Fibroblast of villous mesenchyme (primary cell): ENCODE measurements at places on chromosomes 3 and 15.

- DNase-seq = no peak
Measured at GRCh38 chr3:176799675-176800074, 397.6 kb downstream of the TBL1XR1 start.

- DNase-seq = no peak
Measured at GRCh38 chr3:46010519-46011113, 15.0 kb upstream of the FYCO1 start.

DNA sequence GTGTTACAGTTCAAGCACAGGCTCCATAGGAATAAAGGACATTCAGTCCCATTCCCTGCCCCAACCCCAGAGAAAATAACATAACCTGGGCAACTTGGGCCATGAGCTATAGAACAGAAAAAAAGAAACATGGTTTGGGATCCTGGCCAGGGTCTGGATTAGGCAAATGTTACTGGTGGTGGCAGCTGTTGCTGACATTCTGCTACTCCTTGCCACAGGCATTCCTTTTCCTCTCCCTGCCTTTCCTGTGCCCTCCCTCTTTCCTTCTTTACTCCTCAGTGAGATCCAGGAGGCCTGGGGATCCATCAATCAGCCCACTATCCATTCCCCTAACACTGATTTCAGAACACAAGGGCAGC lies 129.1 kb downstream of the NTRK3 start:
- DNase-seq = no peak

DNA sequence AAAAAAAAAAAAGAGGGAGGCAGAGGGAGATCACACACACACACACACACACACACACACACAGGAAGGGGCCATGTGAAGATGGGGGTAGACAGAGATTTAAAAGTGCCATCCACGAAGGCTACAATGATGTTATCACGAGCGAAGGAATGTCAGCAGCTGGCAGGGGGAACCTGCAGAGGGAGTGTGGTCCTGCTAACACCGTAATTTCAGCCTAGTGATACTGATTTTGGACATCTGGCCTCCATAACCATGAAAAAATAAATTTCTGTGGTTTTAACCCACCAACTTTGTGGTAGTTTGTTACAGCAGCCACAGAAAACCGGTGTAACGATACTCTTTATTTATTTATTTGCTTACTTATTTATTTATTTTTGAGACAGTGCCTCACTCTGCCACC lies 76.0 kb downstream of the TMCO5A start:
- DNase-seq = peak; percentile 42

DNA sequence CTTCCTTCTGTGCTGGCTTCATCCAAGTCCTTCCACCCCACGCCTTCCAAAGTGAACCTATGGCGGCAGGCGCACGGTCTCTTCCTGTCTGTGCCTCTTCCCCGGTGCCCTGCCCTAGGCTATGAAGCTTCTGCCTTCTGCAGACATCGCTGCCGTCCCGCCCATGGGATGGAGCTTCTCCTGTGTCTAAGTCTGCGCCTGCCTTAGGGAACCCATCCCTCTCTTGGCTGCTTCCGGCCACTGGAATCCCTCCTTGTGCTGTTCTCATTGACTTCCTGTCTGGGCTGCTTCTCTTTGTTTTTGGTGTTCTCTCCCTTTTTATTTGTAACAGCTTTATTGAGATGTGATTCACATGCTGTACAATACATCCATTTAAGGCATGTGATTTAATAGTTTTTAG lies 17.2 kb downstream of the CHCHD6 start:
- DNase-seq = no peak

DNA sequence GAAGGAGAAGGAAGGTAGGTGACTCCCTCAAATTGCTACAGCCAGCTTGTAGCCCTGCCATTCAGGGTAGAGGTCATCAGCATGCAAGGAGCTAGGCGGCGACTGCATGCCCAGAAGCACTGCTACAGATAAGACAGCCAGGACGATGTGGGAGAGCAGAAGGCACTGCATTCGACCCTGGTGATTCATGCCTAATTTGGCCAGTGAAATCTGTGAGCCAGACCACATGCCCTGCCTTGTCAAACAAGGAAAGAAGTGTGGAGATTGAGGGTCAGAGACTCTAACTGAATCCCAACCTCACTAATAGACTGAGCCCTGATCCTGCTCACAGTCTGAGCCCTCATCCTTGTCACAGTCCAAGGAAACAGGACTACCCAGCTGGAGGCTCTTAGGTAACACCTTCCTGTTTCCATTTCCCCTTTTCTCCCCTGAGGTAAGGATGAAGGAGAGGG lies 86.6 kb downstream of the LINGO1 start:
- peak; percentile 79 for DNase-seq

DNA sequence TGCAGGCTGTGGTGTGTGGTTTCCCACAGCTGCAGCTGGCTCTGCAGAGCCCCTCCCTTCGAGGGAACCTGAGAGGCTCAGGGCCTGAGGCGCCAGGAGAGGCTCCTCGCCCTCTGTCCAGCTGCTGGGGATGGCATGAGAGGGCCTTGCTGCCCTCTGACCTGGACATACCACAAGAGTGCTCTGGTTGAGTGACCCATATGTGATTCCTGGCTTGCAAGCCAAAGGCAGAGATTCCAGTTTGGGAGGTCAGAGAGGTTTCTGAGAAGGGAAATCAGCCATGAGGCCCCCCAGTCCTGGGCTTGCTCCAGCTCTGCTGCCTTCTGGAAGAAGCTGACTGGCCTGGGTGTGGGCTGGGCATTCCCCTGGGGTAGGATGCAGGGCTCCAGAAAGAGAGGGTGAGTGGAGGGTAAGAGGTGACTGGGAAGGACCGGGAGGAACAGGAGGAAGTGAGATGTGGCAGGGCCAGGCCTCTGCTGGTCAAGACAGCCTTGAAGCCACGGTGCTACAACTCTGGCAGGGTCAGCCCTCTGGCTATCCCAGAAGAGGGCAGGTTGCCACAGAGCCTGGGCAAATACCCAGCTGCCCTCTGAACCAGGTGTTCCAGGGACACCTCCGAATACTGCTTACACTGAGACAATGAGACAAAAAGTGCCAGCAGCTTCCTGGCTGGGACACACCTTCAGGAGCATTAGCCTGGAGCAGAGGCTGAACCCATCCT lies 16.0 kb upstream of the SRP14 start:
- DNase-seq = peak; percentile 83

DNA sequence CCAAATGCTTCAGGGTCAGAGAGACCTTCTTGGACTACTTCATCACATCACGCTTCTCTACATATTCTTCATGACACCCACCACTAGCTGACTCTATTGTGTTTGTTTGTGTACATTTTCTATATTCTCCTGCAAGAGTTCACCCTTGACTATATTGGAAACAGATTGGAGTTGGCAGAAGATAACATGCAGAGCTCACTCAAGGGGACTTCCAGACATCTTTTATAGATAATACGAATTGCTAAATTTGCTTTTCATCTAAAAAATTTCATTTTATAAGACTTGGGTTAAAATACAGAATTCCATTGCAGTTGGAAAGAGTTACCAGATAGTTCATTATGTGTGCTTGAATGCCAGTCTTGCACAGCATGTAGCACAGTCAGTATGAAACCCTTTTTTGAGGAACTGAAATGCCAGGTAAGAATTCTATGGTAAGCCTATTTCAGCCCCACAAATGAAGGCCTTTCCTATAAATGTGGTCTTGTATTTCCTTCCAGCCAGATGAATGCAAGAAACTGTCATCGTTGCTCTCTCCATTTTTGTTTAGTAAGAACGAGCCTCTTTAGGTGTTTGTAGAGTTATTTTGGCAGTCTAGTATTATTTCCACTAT lies 177.6 kb downstream of the GHSR start:
- no peak for DNase-seq

DNA sequence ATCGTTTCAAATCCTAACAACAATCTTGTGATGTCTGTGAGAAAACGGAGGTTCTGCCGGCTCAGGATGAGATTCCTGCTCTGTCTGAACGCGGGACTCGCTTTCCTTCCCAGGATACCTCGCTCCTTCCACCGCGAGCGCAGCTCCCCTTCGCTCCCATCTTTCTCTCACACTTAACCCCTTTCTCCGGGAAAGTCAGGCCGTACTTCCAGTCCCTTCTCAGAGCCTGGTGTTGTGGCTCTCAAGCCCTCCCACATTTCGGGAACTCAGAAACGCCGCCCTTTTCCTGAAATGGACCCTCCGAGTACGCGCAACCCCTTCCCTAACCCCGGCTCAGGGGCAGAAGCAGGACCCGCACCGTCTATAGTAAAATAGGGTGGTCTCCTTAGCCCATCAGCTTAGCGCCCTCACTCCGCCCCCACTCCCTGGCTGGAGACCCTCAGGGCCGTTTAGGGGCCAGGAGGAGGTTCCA lies 378 bp upstream of the FEM1B start:
- DNase-seq = peak; percentile 56

DNA sequence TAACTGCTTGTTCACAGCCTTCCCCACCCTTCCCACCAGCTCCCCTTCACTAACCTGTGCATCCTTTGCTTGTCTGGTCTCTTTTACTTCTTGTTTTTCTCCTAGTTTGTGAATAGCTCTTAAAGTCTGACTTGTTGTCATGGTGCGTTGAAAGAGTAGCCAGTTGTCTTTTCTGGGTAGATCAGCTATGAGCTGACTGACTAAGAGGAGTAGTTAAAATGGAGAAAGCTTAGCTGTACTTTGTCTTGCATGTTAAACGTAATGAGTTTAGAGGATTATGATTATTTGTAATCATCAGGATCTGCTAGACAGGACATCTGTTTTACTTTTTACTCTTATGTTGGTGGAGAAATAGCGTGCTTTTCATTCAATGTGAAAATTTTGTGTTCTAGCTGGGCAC lies 35.9 kb downstream of the ATP2C1 start:
- DNase-seq = no peak

- no peak for DNase-seq
Measured at GRCh38 chr3:18657858-18658820, 233.0 kb upstream of the SATB1 start.

DNA sequence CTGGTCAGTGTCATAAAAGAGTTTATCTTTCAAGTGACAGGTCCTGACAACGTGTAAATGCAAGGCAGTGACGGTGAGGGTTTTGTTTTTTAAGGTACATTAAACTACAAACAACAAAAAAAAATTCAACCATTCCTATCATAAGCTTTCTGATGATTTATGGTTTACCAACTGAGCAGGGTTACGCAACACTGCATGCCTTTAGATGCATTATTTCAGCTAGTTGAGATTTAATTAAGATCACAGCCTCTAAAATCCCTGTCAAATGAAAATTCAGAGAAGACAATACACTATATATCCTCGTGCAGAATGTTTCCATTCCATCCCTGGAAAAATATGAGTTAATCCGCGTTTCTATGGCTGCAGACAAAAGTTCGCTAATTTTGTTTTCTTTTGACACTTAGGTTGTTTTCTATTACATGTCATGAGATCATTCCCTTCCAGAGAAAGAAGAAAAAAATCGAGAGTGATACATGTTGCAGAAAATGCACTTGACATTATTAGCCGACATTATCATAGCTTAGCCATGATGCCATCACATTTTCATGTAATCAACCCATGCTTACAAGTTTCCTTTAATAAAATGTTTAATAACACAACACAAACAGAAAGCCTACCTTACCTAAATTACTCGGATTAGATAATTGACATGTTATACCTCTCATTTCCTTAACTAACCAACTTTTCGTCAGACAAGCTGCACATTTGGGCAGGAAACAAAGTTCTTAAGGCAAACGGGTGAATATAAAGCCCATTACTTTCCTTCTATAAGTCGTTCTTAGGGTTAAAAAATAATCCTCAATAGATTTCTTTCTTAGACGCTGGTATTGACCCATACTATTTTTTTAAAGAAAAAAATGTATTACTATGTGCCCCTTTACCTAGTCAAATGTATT lies 521.2 kb downstream of the FOXP1 start:
- DNase-seq = peak; percentile 50

DNA sequence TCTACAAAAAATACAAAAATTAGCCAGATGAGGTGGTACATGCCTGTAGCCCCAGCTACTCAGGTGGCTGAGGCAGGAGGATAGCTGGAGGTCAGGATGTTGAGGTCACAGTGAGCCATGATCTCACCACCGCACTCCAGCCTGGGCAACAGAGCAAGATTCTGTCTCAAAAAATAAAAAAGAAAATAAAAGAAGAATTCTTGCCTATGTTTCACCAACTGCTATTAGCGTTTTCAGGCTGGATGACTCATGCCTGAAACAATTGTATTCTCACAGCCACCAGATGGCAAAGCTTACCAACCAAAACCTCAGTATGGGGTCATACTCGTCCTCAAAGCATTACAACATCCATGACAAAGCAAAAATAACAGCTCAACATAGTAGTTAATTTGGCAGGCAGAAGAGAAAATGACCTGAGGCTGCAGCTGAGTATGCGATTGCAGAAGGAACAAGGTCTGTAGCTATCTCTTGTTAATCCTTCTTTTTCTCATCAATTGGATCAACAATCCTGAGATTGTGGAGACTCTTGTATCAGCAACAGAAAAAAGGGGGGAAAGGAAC lies 52.2 kb downstream of the TP53BP1 start:
- peak; percentile 98 for DNase-seq

DNA sequence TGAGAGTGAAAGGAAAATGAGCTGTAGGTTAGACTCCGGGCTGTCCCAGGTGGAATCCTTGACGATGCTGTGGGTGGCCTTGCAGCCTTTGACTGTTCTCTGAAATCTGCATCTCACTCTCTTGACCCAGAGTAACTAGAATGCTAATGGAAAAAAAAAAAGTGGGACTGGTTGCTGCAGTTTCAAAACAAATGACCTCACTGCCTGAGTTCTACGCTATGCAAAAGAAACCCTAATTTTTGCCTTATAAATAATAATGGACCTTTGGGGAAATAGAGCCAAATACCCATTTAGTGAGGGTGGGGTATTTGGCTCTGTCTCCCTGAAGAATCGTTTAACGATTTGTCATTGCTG lies 309.7 kb upstream of the C2CD4B start:
- no peak for DNase-seq

DNA sequence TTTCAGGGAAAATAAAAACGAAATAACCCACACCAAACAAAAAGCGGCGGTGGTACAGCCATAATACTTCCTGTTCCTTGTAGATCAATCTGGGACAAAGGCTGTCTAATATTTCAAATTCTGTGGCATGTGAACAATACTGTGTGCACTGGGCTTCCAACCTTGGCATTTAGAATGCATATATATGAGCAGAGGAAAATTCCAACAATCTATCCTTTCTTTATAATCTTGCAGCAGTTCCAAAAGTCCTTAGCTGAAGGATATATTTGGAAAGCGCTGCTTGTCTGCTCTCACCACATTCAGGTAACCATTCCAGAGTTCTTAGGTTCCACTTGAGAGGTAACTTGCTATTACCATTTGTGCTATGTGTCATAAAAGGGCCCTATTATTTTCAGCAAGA lies 231.8 kb downstream of the RBMS3 start:
- no peak for DNase-seq

DNA sequence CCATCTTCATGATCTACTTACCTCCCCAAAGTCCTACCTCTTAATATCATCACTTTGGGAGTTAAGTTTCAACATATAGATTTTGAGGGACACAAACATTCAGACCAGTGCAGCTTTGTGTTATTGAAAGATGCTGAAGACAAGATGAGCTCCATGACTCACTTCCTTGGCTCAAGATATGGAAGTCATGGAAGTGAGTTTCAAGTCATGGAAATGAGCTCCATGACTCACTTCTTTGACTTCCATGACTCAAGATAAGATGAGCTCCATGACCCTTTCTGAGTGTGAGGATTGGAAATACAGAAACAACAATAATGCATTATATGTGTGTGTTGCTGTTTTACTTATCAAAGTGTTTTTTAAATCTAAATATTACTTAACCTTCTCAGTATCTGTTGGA lies 170.2 kb upstream of the TPRG1 start:
- DNase-seq = peak; percentile 40

- no peak for DNase-seq
Measured at GRCh38 chr3:155494332-155494731, 200.8 kb upstream of the STRIT1 start.
